ENCODE measurements at places on chromosomes 7 and 10.
A peak's percentile ranks its signal among the peaks of the same experiment; 100 is the strongest.

- DNase-seq, result no peak
Measured at GRCh38 chr7:30224511-30225062, 59.8 kb upstream of the ZNRF2 start.

- peak; percentile 28 for DNase-seq
Measured at GRCh38 chr10:70169649-70170364, 507 bp downstream of the SAR1A start.

DNA sequence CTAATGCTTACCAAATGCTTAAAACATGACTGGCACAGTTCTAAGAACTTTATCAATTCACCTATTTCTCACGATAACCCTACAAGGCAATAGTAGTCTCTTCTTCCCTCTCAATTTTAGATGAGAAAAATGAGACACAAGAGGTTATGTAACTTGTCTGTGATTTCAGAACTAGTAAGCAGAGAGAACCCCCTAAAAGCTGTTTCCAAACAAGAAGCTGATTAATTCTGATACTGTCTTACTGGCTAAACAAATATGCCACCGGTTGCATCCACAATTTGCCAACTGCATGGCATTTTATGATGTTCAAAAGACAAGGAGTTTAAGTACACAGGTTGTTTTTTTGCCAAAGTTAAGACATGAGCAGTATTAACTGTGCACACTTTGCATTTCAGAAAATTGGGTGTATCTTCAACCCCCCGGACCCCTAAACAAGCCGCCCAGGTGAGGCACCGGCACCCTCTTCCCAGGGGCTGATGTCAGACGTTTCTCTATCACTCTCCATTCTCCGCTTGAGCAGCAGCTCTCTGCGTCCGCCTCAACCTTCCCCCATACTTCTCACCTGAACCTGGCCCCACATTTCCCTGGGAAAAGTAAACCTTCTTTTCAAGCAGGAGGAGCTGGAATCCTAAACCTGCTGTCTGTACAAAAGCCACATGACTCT, 21.7 kb downstream of the RSU1 start:
- DNase-seq, result no peak

DNA sequence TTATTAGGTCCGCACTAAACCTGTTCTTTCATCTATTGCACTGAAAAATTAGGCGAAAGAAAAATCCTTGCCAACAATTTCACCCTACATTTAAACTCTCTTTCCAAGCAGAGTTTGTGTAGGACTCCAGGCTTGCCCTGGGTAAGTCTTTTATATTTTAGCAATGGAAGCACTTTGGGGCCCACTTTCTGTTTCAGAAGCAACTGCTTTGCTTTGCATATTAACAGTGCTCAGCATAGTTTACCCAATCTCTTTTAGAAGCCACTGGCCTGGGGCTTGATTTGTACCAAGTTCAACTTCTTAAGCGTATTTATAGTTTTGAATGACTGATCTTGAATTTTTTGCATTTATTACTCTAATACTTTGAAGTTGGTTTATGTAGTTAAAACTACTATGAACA, 78.8 kb upstream of the MDFIC start:
- DNase-seq, result no peak

DNA sequence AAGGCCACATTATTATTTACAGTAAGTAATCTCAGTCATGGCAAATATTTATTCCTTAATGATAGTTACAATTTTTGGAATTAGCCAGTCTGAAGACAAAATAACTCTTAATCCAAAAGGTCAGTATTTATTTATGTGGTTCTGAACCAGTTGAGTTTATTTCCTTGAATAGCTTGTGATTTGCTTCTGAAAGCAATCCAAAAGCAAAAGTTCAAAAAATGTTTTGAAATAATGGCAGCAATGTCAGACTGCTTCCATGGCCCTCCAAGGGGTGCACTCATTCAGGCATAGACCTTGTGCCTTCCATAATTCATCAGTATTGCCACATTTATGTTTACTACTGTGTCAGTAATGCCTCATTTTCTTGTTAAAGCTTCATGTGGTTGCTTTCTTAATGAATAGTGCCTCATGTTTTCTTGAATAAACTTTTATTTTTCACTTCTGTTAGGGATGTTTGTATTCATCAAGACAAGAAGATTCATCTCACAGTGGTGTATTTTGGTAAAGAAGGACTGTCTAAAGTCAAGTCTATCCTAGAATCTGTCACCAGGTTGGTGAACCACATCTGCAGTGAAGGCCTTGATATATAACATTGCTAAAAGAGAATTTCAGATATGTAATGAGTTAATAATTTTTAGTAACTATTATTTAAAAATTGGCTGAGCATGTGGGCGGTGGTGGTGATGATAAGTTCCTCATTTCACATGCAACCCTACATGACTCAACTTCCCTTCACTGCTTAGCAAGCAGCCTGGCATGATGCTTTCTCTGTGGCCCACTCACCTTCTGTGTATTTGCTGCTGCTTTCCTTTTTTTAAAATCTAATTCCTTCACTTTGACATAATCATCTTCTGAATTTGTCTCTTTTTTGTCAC, 22.0 kb downstream of the CSGALNACT2 start:
- no peak for DNase-seq

DNA sequence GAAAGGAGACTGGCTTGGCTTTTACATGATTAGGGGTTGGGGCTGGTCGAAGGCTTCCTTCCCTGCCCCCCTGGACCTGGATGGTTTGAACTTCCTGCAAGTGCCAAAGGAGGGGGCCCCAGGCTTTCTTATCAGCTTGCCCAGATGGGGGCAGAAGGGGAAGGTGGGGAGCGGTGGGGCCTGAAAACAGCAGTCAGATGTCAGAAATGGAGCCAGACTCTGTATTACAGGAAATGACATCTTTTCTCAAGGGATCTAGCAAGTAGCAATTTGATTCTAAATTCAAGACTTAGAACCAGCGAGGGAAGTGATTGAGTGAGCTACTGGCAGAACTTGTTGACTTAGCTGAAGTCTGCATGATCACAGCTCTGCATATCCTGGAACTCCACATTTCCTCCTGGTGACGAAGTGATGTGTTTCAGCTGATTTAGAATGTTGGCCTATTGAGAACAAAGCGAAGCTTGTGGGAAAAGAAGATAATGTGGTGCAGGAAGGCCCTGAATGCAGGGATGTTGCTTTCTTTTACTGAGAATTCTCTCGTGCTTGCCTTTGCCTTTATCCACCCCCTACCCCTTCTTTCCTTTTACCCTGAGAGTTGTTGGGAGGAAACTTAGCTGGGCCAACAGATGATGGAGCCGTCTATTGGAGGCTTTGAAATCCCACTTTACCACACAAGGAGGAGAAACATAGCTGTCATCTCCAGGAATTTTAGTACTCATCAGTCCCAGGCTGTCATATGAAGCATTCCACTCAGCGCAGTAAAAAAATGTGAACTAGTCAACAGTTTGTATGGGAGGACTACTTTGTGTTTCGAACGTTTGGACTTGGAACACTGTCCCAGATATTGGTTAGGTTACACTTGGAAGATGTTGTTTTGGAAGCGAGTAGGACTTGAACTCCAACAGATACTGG, 43.2 kb downstream of the CCNY start:
- DNase-seq, result no peak

- DNase-seq, result peak; percentile 46
Measured at GRCh38 chr10:51422311-51423120, 276.9 kb downstream of the CSTF2T start.

GRCh38 chr7:130288829-130289228, 4.1 kb upstream of the CPA4 start:
- no peak for DNase-seq

- DNase-seq, result no peak
Measured at GRCh38 chr10:127532659-127533058, 16.4 kb upstream of the NPS start.

GRCh38 chr7:29297194-29297890, 102.8 kb downstream of the CHN2 start:
- DNase-seq, result no peak

DNA sequence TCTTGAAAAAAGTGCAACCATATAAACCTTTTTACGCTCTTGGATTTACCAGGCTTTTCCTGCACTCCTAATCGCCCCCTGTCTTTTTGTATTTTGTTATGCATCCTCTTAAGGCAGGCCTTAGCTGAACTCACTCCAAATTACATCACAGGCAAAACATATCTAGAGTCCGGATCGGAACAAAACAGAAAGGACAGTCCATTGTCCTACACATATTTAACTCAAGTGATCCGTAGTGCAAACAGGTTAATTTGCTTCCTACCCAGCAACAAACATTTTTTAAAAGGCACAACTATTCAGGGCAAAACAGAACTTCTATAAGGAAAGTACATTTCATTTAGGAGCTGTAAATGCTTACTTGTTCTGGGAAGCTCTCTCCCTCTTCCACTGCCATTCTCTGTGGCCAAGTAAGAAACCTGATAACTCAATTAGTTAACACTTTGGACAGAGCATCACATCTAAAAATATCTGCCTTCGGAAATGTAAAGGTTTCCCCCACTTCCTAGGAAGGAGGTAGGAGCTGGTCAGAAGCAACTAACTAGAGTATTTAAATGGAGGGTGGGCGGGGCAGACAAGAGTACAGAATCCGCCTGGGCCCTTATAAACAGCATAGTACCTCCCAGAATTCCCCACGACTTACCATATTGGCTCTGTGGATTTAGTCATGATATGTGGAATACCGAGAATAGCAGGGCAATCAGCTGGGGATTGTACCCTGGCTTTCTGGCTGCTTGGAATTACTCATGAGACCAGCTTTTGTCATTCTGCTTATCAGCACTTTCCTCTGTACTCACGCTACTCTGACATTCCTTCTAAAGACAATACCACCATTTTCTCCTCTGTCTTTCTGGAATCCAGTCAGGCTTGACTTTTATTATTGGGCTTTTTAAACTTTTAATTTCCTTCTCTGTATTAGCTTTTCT, 89.5 kb downstream of the ANK3 start:
- DNase-seq, result no peak

- DNase-seq, result no peak
Measured at GRCh38 chr7:2198206-2198605, 34.5 kb downstream of the MAD1L1 start.

DNA sequence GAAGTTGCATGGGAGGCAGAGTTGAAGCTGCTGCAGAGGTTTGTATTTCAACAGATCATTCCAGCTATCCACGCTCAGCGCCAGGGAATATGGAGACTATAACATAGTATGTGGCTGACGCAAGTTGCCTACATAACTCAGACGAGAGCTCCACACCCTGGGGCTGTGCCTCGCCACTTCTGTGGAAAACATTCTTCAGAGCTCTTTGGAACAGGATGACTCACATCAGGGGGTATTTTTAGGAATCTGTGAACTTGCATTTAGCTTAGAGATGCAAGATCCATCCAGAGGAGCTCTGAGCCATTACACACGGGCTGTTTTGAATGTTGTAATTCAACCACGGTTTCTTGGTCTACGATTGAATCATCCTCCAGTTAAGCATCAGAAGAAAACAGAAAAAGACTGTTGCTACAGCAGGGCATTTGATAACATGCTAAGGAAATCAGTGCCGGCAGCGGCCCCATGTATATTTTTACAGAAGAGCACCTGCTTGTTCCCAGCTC, 481.5 kb upstream of the AKR1E2 start:
- peak; percentile 86 for DNase-seq

DNA sequence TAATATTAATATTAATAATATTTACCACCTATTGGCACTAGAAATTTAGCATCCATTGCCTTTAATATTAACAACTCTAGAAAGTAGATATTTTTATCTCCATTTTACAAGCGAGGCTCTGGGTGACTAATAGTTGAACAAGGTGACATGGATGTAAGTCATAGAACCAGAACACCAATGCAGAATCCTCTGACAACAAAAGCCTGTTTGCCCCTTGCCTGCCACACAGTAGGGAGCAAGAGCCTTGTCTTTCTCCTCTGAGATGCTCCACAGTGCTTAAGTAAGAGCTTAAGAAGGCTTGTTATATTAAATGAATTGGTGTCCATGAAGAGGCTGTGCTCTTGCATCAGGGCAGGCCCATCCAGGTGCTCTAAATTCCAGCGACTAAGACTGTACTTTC, 51.2 kb upstream of the LBX1 start:
- no peak for DNase-seq

GRCh38 chr7:29190349-29191045, 4.1 kb upstream of the CHN2 start:
- no peak for DNase-seq

- DNase-seq, result no peak
Measured at GRCh38 chr7:101922631-101923601, 105.5 kb downstream of the CUX1 start.

- DNase-seq, result no peak
Measured at GRCh38 chr7:96697822-96698221, 11.8 kb downstream of the SEM1 start.

- DNase-seq, result no peak
Measured at GRCh38 chr7:1209097-1209496, 23.6 kb upstream of the UNCX start.

DNA sequence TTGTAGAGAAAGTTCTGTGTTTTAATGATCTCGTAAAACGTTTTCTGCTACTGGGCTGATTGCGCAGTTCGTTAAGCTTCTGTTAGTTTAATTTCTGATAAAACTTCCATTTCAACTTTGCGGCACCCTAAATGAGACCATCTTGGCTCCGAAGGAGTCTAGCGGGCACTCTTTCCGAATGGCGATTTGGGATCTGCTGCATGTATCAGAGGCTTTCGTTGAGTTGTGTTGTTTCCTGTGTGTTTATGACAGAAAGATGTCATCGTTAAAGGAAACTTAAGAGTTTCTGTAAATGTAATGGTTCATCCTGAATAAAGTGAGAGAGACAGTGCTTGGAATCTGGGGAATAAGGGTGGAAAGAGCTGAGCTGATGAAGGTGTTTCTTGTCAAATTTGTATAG, 174.7 kb downstream of the TCF7L2 start:
- DNase-seq, result no peak

DNA sequence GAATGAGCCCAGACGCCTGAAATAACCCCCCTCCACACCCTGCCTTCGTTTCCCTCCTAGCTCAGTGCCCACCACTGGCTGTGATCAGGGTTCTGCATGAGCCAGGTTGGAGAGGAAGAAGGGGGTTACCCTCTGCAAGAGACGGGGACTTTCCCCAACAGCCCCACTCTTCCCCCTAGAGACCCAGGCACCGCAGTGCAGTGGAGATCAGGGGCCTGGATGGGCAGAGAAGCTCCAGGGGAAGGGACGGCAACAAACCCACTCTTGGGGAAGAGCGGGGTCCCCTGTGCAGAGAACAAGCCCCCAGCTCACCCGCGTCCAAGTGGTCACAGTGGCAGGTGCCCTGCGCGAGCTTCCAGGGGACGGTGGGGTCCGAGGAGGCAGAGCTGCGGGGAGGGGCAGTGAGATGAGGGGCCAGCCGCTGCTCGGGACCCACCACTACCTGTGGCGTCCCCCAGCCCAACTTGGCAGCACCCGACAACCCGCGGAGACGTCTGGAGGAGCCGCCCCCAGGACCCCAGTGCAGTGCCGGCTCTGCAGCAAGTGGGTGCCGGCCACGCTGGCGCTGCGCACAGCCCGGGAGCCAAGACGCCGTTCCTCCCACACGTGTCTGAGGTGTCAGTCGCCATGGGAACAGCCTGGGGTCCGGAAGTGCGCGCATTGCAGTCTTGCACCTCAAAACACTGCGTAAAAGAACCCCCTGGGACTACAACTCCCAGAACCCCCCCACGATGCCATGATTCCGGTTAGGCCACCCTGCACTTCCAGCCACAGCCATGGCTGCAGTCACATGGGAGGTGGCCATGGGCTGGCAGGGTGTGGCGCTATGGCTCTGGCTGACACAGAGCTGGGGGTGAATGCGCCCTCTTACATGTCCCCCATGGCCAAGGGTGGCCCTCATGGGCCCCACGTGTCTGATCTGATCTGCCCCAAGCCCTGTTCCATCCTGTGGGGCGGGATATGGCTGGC, 45.8 kb upstream of the WIPI2 start:
- no peak for DNase-seq

All from ACHN (cell line).